Left kidney (tissue), 8 donors: ENCODE measurements at places on chromosomes 13 and 19.

DNA sequence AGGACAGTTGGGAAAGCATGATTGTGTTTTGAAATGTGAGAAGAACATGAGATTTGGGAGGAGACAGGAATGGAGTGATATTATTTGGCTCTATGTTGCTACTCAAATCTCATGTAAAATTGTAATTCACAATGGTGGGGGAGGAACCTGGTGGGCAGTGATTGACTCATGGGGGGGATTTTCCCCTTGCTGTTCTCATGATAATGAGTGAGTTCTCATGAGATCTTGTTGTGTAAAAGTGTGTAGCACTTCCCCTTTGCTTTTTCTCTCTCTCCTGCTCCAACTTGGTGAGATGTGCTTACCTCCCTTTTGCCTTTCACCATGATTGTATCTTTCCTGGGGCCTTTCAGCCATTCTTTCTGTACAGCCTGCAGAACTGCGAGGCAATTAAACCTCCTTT lies 1261.0 kb upstream of the ATXN8OS start:
- DNase-seq: no peak

DNA sequence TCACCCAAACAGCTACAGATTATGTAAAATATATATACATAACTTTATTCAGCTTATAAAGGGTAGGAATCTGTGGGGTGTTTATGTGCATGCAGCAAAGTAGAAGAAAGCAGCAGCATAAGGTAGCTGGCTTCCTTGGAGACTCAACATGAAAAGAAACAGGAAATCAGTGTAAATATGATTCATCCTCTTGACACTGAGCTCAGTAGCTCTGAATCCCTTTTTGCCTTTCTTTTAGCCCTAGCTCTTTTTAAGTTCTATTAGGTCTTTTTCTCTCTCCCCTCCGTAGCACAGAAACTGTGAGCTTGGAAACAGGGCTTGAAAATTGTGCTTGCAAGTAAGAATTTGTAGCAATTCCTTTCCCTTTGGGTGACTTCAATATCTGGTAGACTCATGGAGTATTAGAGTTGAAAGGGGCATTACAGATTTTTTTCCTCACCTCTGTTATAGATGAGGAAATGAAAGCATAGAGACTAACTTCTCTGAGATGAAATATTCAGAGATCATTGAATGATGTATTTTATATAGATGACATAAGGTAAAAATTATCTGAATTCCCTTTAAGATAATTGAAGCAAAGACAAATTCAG lies 314.4 kb downstream of the PCDH9 start:
- no peak for DNase-seq

DNA sequence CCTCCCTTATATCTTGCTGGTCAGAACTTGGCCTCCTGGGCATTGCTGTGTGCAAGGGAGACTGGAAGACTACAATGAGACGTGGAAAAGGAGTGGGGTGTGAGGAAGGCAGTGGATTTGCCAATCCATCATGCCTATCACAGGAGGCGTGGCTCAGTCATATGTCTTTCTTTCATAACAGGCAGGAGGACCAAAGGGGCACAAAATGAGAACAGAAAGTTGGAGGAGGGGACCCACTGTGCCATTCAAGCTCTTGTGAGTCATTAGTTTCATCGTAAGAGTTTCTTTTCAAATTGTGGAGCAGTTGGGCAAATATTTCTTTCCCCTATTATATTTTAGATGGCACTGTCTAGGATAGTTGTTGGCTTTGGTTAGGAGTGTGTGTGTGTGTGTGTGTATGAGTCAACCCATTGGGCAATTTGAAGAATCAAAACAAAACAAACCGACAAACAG lies 471.5 kb downstream of the TSHZ3 start:
- DNase-seq: no peak

DNA sequence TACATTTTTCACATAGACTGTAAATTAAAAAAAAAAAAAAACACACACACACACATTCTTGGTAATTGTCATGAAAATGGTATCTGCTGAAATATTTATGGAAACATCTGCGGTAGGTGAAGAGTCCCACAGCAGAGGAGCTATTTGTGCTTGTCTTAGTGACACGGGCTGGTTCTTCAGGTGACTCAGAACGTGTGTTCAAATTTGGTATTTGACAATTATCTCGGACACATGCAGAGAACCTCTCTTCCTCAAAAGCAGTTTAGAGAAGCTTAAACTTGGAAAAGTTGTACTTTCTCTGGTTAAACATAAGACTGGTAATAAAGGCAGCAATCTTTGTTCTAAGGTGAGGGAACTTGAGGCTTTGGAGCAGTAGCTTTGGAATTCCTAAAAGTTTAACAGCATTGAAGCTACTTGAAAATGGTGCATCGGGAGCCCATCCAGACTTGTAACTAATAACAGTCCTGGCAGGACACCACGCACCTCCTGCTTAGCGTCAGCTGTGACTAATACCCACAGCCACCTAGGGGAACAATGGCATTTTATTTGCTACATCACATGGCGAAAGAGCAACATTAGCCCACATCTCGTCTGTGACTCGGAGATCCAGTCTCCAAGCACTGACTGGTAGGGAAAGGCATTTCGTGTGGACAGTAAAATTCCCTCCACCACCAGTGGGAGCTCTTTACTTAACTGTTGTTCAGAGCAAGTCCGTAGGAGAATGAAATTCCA lies 1505.1 kb upstream of the SLC10A2 start:
- peak; percentile 85 for DNase-seq

GRCh38 chr13:77494226-77494625 lies 41.3 kb upstream of the SCEL start:
- DNase-seq: no peak

DNA sequence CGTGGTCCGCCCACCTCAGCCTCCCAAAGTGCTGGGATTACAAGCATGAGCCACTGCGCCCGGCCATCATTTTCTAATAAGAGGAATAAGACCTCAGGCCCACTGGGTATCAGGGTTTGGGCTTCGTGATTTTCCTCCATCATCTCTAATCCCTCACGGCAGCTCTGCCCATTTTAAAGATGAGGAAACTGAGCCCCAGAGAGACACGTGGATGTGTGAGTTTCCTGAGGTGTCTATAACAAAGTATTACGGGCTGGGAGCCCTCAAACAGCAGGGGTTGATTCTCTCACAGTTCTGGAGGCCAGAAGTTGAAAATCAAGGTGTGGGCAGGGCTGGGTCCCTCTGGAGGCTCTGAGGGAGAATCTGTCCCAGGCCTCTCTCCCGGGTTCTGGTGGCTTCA lies 33.7 kb downstream of the MYO9B start:
- no peak for DNase-seq

GRCh38 chr13:97283888-97284287 lies 61.8 kb downstream of the MBNL2 start:
- DNase-seq: no peak

DNA sequence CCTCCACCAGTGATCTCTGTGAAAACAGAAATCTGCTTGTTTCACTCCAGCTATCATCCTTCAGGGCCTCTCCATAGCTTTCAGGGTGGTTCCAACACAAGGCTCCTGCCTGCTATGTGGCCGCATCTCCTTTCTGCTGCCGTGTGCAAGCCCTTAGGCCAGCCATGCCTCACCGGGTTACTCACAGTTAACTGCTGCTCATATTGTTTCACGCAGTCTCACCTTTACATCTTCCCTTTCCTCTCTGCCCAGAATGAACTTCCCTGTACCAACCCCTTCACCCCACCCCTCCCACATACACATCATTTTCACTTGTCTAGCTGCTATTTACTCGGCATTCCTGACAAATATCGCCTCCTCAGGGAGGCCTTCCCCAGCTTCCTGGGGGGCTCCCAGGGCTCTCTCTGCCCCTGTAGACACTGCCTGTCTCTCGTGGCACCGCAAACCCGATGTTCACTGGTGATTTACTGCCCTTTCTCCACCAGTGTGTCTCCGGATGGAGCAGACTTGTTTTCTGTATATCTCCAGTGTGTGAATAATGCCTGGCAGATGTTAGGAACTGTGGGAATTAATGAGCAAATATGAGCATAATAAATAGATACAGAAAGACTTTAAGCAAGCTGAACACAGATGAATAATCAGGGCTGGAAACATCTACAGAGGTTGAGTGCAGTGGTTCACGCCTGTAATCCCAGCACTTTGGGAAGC lies 39.3 kb upstream of the GPR183 start:
- no peak for DNase-seq

DNA sequence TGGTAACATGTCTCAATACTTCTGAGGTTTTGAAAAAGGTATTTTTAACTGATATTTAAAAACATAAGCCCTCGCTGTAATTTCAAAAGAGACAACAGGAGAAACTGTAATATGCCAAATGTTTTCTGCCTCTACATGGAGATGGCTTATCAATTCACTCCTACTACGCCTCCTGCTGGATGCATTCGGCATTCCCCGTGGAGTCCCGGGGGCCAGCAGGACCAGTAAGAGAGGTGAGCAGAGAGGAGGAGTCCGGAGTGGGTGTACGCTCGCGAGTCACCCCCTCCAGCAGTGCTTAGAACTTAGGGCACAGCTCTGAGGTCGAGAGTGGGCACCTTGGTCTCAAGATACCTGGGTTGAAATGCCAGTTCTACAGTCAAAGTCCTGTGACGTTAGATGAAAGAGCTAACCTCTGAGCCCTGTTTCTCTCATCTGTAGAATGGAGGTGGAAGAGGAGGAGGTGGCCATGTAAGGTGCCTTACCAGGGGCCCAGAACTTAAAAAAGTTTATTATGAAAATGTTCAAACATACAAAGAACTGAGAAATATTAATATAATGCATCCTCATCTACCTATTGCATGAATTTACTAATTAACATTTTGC lies 110.2 kb downstream of the STK24 start:
- no peak for DNase-seq

DNA sequence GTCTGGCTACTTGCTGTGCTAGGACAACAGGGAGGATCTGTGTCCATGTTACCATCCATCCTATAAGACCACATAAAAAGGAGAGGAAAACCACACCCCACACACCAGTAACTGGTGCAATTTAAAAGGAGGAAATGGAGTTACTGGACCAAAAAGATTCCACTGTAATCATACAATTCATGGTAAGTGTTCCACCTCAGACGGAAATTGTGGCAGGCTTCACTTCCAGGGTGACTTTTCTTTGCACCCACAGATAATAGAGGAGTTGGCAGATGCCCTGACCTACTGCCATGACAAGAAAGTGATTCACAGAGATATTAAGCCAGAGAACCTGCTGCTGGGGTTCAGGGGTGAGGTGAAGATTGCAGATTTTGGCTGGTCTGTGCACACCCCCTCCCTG lies 2.4 kb downstream of the AURKC start:
- DNase-seq: no peak

DNA sequence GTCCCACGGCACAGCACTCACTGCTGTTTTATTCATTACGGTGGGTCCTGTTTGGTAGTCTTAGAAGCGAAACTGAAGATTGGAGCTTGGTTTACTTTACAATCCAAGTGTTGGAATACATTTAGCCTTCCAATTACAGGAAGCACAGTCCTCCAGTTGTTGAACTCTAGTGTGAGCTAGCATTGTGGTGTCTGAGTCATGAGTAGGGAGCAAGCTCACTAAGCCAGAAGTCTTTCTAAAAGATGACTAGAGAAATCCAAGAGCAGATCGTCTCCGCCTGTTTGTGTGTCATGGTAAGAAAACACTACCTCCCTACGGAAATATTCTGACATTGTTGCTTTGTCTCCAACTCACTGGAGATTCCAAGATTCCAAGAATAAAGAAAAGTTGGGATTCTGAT lies 10.1 kb upstream of the SHISA2 start:
- DNase-seq: no peak

DNA sequence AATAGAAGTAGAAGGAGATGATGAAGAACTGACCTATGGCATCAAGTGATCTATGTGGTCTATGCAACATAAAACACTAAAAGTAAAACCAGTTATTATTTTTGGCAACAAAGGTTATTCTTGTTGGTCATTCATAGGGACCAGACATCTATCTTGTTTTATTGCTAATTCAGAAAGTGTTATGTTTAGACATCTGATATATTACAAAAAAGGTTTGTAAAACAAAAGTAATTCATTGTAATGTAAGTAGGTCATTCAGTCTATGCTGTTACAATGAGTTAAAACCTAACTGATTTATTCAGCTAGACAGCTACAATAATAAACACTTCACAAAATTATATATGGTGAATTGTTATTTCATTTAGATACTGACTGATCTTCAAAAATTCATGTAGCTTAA lies 461.9 kb downstream of the PCDH17 start:
- peak; percentile 17 for DNase-seq

DNA sequence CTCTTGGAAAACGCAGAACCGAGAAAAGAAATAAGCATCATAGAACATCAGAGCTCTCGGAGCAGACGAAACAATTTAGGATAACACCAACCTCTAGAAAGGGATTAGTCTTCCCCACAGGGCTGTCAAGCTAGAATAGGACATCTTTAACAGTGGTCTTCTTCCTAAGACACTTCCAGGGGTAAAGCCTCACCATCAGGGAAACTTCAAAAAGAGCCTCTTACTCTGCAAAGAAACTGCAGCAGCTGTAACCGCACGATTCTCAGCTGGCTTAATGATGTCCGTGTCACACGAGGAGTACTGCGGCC lies 642 bp downstream of the ZNF571 start:
- DNase-seq: no peak

GRCh38 chr13:23758798-23759527 lies 130.2 kb downstream of the MIPEP start:
- no peak for DNase-seq
